ENCODE measurements at places on chromosomes 4 and X.

DNA sequence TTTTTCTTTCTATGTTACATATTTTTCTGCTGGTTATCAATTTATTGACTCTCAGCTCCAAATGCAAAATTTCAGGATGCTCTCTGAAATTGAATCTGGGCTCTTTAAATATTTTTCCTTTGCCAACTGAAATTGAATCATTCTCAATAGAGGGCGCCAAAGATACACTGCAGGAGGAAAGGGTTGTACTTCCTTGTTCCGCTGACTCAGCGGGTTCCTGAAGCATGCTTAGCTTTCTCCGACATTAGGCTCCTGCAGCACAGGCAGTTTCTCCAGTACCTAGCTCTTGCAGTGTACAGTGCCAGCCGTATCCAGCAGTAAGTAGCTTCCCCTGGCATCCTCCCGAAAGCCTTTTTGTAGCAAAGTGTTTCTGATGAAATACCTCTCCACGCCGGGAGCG lies 28.8 kb upstream of the CFAP47 start:
- DNase-seq = no peak

DNA sequence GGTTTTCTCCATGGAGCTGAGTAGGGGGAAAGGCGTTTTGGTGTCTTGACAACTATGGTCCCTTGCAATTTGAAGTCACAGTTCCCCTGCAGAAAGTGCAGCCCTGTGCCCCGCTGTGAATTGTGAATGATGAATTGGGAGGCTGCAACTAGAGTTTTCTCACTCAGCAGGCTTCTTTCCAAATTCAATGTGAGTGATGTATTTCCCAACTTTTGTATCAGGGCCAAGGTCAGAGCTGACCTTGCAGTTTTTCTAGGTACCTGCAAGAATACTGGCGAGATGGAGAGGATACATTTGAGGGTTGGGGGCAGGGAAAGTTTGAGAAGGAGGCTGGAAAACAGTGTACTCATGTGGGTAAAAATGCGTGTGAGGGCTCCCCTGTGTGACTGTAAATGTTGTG lies 11.7 kb downstream of the PHEX start:
- DNase-seq = no peak

DNA sequence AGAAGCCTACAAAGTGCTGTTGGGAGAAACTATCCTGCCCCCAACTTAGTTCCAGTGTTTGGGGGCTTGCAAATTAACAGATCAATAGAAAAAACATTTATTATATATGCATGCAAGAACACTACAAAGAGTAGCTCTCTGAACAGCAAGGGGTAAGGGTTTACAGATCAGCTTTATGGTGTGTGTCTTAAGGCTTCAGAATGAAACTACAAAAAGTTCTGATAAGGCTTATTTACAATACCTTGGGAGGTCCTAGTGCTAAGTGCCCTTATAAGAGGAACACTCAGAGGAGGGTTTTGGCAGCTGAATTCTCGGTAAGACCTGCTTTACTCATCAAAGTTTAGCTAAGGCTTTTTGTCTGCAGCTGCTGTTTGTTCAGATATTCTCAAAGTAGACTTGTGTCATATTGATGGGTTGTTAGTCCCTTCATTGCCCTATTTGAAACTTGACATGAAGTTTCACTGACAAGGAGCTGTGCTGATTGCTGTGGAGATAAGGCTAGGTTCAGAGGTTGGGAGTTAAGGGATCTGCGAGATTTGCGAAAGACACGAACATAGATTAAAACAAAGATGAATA lies 7.7 kb downstream of the ERVMER34-1 start:
- no peak for DNase-seq

DNA sequence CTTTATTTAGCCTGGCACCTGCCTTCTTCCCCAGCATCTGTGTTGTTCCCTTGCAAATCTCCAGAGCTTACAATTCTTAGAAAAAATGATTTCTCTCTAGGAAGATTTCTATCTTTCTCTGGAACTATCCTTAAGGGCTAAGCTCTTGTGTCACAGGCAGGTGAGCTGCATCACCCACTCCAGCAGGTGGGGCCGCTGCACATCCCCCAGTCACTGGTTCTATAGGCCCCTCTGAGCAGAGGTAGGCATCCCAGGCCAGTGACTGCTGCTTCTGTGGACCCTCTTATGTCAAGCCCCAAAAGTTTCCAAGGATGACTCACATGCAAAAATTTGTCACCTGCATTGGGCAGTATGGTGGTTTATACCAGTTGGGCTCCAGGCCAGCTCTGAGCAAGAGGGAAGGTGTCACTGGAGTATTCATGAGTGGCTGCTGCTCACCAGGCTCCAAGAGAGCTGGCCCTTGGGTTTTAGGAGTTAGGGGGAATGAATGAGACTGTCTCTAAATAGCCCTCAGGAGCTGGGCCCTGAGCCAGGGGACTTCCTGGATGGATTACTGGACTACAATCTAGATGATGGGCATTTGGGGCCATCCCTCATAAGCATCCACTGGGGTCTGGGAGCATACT lies 208.1 kb upstream of the EOLA2 start:
- DNase-seq = no peak

- no peak for DNase-seq
Measured at GRCh38 chr4:44845993-44846392, 119.6 kb upstream of the GNPDA2 start.

DNA sequence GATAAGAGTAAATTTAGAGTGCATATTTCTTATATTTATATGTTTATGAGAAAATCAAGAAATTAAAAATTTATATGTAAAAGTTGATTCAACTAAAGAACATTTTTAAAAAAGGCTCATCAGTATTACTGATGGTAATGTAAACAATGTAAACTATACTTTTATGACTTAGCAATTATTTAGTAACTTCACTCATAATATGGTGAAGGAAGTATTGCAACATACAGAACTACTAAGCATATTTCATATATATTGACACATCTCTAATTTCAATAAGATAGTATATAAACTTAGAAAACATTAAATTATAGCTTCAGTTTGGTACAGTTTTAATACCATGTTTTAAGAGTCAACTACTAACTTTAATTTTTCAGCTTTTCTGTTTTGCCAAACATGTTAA lies 512.8 kb upstream of the PCDH7 start:
- no peak for DNase-seq

- DNase-seq = no peak
Measured at GRCh38 chr4:113958766-113959538, 20.5 kb downstream of the ARSJ start.

GRCh38 chrX:13835825-13836224 lies 18.9 kb upstream of the GPM6B start:
- no peak for DNase-seq

- no peak for DNase-seq
Measured at GRCh38 chrX:65601530-65602220, 65.8 kb upstream of the MSN start.

- no peak for DNase-seq
Measured at GRCh38 chr4:182142176-182143085, 100.8 kb upstream of the TENM3 start.

DNA sequence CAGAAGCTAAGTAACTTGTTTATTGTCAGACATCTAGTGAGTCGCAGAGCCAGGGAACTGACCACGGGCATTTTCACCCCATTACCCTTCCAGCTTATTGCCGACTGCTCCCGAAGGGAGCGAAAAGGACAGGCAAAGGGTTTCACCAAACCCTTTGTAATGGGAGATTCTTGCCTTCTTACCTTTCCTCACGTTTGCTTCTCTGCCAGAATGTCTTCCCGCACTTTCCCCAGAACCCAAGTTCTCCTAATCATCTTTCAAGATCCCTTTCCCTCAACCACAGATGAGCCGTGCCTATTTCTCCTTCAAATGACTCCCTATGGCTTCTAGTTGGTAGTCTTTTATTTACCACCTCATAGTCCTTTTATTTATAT lies 520 bp upstream of the SRP72 start:
- DNase-seq = no peak

GRCh38 chr4:176300565-176300964 lies 19.2 kb upstream of the SPCS3 start:
- no peak for DNase-seq

DNA sequence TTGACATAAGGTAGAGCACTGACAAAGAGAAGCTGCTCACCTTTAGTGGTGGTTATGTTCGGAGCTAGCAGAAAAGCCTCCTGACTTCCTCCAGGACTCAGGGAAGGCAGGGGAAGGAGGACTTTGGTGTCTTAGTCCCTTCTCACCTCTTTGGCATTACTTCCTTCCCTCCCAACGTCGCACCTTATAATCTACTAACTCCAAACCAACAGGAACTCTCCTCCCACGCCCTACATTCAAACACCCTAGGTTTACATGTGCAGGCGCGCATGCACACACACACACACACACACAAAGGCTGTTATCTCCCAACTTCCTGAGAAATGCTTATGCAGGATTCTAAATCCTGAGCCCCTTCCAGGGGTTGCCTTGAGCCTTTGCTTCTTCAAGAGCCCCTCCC lies 157.7 kb upstream of the STS start:
- no peak for DNase-seq

- no peak for DNase-seq
Measured at GRCh38 chrX:24767557-24767956, 73.8 kb downstream of the POLA1 start.

- DNase-seq = no peak
Measured at GRCh38 chrX:29666366-29666765, 549.0 kb upstream of the MAGEB2 start.

- DNase-seq = no peak
Measured at GRCh38 chr4:53695540-53696463, 104.5 kb upstream of the LNX1 start.

GRCh38 chr4:38673130-38673978 lies 9.4 kb downstream of the KLF3 start:
- no peak for DNase-seq

DNA sequence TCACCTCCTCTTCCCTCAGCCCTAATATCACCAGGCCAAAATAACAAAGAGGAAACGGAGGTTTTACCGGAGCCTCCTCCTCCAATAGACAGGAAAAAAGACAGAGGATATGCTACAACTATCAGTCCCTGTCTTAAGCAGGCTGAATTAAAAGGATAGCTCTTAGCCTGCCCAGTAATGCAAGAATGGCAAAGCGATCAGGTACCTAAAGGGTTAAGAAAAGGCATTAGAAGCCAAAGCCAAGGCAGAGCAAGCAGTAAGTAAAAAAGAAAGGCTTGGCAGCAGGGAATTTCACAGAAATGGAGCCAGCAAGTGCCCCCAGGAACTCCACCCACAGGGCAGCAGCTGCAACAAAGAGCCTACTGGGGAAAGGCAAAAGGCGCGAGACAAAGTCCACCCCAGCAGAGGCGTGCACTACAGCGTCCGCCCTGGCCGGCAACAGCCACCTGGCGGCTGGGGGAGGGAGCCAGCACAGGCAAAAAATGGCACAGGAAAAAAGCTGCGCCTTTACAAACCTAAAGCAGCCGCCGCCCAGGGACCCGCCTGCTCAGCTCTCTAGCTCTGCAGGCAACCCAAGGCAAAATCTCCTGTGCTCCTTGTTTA lies 220.6 kb upstream of the ZC4H2 start:
- no peak for DNase-seq

- no peak for DNase-seq
Measured at GRCh38 chr4:5992171-5992827, 25.9 kb downstream of the C4orf50 start.

DNA sequence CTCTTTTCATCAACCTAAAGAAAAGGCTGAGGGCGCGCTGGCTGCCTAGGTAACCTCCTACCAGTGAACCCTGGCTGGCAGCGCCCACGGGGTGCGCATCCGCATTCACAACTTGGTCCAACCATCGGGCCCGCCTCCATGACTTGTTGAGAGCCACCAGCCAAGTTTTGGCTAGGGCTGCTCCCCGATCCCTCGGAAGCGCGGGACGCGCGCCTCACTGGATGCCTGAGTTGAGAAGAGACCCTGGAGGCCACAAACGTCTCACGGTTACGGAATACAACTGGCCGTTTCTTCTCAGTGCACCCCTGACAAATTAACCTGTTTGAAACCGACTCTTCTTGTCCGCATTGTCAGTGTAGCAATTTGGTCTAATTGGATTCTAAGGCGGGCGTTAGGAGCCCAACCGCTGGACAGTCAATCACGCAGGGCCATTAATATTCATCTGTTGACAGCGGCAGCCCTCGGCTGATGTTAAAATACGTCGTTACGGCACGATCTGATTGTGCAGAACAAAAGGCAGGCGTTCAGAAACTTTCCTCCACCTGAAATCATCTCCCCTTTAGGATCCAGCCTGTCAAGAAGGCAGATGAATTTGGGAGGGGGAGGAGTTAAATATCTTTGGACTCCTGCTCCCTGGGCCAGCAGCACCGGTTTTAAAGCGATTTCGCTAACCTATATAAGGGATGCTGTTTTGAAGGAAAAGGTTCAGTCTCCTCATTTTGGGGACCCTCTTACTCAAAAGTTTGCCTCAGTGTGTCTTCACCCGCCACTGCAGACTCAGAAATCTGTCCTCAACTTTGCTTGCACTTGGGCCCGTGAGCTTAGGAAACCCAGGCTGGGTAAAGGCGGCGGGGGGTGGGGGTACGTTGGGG lies 1.2 kb downstream of the GPC3 start:
- DNase-seq = no peak

DNA sequence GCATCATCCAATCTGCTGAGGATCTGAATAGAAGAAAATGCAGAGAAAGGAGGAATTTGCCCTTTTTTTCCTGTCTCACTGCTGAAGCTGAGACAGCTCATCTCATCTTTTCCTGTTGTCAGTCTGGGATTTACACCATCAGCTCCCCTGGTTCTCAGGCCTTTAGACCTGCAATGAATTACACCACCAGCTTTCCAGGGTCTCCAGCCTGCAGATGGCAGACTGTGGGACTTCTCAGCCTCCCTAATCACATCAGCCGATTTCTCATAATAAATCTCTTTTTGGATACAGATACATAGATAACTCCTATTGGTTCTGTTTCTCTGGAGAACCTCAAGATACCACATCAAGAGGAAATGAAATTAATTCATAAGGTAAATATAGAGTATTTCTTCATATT lies 134.6 kb upstream of the MAB21L2 start:
- DNase-seq = no peak

DNA sequence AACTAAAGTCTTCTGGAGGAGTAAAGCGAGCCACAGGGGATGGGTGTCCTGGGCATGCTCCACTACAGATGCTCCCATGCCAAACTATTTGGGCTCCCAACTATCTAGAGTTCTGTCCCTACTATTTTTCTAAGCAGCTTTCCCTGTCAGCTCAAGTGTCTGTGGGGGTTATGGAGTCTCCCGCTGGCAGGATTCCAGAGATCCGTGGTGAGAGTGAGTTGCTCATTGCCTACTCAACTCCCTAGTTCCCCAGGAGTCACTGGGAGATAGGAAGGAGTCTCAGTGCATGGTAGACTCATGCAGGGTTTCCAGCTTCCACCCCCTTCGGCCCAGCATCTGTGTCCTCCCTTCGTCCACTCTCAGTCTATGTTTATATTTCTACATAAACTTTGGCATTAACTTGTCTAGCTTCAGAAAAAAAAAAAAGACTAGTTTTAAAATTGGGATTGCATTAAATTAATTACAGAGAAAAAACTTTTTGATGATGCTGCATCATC lies 55.1 kb upstream of the INPP4B start:
- DNase-seq = no peak

DNA sequence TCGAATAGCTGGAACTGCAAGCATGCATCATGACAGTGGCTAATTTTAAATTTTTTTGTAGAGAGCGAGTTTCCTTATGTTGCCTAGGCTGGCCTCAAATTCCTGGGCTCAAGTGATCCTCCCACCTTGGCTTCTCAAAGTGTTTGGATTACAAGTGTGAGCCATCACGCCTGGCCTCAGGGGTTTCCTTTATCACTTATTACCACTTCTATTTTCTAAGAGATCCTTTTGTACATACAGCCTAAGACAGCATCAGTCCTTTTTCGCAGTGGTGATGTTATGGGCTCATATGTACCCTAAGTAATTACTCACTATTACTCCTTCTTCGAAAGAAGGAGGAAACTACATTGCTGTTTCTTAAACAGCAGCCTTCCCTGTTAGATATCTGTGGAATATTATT lies 54.1 kb upstream of the CDKN2AIP start:
- DNase-seq = no peak

- DNase-seq = no peak
Measured at GRCh38 chrX:138946926-138947325, 235.4 kb upstream of the FGF13 start.

Data from stimulated activated CD8-positive, alpha-beta memory T cell treated with anti-CD3 and anti-CD28 coated beads, Interleukin-4, amount 100 ng/mL, for 1 hour (primary cell).